Left kidney (tissue), 8 donors: ENCODE measurements at places on chromosomes 2 and 18. TPM values are rescaled to one million over a fixed set of nuclear protein-coding genes. Genes with fewer than 3 reads are reported as not detected.

DNA sequence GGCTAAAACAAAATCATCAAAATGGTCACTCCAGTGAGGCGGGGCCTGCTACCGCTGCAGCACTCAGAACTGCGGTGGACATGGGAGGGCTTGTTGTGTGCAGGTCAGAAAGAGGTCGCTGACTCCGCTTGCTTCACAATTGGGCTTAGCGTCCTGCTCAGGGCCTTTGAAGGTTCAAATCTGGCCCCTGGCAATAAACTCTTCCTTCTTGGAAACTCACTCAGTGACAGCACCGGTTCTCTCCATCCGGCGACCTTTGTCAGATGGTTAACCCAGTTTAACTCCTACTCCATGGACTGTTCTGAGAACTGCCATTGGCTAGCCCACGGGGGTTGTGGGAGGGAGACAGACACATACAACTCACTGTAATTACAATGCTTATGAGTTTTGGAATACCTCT lies 29.0 kb upstream of the LAPTM4A start:
- DNase-seq = no peak

GRCh38 chr2:10527585-10527984 lies 79.5 kb upstream of the ODC1 start:
- DNase-seq = no peak

DNA sequence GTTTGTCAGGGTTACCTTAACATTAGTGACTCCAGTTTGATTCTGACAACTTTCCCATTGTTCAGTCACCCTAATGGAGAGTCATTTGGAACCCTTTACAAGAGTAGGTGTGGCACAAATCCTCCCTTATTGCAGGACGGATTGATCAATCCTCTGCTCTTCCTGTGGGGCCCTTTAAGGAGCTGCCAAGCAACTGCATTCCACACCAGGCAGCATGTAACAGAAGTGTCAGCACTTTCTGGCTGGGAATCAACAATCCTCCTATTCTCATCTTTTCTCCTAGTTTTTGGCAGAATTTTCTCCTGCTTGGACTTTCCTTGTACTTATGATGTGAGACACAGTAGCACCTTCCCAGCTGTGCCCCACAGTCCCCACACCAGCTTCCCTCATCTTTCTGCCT lies 177.8 kb downstream of the ST6GAL2 start:
- DNase-seq = no peak

GRCh38 chr2:70347831-70348230 lies 46.0 kb upstream of the FAM136A start:
- no peak for DNase-seq

- DNase-seq = peak; percentile 56
These were observed 54.5 kb upstream of the AFF3 start for GRCh38 chr2:100196786-100197494.

DNA sequence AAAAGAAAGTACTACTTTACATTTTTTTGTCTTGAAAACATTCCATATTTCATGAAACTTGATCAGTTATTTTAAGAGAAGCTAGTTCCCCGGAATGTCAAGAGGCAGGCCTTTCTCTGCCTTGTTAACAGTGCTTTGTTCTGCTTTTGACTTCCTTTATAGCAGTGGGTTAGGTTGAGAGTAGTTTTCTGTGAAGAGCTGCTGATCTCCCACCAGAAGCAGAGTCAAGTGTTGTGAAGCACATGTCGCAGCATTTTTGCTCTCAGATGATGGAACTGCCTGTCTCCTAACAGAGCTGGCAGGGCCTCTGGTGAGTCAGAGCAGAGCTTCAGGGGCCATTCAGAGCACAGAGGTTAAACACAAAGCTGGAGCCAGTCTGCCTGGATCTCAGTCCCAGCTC lies 871.8 kb downstream of the SLC4A3 start:
- DNase-seq = no peak

GRCh38 chr18:70385474-70385873 lies 96.6 kb downstream of the SOCS6 start:
- no peak for DNase-seq

GRCh38 chr2:128505150-128505490 lies 186.5 kb upstream of the HS6ST1 start:
- DNase-seq = no peak

DNA sequence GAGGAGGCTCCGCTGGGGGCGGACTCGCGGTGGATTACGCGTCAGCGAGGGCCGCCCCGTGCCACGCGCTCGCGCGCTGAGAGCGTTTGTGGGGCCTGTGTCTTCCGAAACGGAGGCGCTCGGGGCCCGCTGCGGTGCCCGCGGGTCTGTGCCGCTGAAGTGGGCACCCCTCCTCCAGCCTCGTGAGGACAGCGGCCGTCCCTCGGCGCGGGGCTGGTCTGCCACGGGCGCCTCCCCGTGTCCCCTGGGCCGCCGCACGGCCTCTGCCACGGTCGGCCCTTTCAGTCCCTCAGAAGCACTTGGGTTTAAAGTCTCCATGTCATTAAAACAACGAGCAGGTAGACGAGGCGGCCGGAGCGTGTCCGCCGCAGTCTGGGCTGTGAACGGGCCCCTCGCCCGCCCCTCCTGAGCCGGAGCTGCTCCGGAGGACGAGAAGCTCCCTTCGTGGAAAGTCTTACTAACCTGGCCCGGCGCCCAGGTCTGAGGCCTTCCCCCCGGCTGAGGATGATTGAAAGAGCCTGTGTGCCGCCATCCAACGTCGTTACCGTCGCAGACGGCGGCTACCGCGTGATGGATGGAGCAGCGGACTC lies 97.6 kb downstream of the NFATC1 start:
- DNase-seq = no peak

- DNase-seq = peak; percentile 18
These were observed 429.4 kb upstream of the TRIB2 start for GRCh38 chr2:12287220-12287751.

DNA sequence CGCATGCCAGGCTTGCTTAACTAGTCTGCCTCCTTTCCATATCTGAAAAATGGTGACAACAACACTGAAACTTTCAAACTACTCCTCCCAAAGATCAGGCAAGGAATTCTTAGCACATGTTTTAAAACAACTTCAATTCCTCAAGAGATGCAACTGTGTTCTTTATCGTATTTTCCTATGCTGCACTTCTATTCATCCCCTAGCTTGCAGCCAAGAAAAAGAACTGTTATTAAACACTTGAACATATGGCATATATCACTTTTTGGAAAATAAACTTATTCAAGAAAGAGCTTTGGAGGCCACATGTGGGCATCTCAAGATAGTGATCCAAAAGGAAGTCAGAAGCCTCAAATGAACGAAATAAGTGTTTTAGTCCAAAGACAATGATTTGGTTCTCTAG lies 75.6 kb upstream of the STAM2 start:
- no peak for DNase-seq

- DNase-seq = peak; percentile 71
These were observed 441.8 kb downstream of the ZEB2 start for GRCh38 chr2:144078106-144078505.

- no peak for DNase-seq
These were observed 269.6 kb downstream of the ARHGAP15 start for GRCh38 chr2:143398781-143399180.

- DNase-seq = no peak
These were observed 23.5 kb downstream of the MIB1 start for GRCh38 chr18:21763846-21764646.

GRCh38 chr2:83365476-83365875 lies 1093.6 kb downstream of the SUCLG1 start:
- DNase-seq = no peak

GRCh38 chr18:69980982-69981804 lies 33.5 kb upstream of the CD226 start:
- no peak for DNase-seq

GRCh38 chr18:57311472-57311871 lies 40.9 kb upstream of the ST8SIA3 start:
- no peak for DNase-seq

DNA sequence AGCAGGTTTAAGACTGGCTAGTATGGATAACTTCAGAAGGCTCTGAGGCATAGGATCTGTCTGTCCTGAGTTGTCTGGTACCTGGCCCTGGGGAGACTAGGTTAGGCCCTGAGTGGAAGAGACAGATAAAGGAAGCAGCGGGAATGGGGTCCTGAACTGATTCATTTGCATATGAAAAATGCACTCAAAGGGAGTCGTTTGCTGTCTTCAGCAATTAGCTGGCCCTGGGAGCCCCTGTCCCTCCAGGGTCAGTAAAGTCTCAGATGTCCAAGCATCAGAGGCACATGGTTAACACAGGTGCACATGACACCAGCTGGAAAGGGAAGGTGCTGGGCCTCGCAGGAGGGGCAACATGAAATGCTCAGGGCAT lies 172.4 kb downstream of the ACOXL start:
- DNase-seq = no peak

DNA sequence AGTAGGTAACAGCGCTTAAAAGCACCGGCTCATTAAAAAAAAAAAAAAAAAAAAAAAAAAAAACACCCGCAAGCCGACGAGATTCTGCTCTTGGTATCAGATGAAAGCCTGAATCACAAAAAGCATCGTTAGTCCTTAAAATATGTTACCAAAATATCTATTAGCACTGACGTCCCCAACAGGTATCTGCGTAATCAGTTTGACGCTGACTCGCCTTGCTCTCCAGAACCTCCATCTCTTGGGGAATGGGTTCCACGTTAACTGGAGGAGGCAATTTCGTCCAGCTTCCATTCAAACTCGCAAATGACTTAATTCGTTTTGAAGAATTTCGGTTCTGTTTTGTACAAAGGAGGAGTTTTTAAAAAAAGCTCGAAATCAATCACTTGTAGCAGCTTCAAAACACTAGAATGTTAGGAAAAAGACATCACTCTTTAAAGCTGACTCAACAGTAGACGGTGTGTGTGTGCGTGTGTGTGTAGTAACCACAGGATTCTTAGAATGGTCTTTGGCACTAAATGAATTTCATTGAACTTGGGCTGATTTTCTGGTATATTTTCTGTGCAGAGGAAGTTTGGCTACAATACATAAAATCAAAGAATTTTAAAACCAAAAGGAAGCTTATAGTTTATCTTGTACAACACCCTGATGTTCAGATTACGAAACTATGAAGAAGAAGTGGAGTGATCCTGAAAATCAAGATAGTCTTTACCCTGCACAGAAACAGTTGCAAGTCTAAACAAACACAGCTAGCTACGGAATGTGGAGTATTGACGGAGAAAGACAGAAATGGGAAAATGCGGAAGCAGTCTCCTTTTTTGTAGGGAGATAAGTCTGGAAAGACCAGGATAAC lies 1.1 kb upstream of the PGAP1 start:
- DNase-seq = peak; percentile 28

DNA sequence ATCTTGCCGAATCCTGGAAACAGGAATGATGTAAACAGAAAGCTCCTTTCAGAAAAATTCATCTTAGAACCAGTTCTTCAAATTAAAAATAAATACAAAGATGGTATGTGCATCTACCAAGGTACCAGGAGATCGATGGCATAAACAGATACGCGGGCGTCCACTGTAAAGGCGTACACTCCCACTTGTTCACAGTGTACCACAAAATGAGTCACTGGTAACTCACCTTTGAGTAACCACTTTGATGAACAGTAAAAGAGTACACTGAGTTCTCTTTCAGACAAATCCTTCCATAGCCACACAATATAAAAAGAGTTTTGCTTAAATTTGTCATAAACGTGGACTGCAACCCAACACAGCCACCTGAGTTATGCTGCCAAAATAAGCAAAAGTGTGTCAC lies 128.3 kb downstream of the DNER start:
- no peak for DNase-seq

DNA sequence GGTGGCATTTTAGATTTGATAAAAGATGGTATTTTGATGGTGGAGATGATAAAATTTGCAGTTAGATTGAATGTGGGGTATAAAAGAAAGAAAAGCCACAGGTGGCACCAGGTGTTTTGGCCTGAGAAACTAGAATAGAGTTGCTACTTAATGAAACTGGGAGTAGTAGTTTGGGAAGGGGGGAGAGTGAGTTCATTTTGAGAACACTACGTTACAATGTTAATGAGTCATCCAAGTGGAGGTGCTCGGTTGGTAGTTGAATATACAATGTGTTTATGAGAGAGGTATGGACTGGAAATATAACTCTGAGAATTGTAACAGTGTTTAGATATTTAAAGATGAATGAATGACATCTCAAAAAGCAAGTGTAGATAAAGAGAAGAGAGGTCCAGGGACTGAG lies 26.4 kb downstream of the EPG5 start:
- DNase-seq = no peak

DNA sequence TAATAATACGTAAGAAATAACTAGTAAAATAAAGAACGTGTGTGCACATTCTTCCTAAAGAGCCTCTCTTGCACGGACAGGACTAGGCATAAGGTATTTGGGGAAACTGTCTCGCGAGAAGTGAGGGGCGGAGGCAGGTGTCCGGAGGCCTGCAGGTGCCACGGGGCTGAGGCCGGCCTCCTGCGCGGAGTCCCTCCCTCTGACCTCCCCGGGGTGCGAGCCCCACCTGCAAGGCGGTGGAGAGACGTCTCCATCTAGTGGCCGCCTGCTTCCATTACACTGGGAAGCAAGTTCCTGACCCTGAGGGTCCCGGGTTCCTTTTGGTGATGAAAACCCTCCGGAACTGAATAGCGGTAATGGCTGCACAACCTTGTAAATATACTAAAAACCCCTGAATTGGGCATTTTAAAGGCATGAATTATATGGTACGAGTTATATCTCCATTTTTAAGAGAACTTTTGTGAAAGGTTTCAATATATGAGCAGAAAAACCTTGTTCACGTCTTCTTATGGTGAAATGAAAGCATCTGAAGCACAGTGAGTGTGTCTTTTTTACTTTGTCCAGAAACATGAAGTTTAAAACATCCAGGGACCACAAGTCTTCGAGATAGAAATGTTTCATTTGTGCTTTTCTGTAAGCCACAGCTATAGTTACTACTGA lies 35.5 kb upstream of the CTDP1 start:
- peak; percentile 32 for DNase-seq

- DNase-seq = no peak
These were observed 312.4 kb downstream of the METTL4 start for GRCh38 chr18:2258954-2259353.

DNA sequence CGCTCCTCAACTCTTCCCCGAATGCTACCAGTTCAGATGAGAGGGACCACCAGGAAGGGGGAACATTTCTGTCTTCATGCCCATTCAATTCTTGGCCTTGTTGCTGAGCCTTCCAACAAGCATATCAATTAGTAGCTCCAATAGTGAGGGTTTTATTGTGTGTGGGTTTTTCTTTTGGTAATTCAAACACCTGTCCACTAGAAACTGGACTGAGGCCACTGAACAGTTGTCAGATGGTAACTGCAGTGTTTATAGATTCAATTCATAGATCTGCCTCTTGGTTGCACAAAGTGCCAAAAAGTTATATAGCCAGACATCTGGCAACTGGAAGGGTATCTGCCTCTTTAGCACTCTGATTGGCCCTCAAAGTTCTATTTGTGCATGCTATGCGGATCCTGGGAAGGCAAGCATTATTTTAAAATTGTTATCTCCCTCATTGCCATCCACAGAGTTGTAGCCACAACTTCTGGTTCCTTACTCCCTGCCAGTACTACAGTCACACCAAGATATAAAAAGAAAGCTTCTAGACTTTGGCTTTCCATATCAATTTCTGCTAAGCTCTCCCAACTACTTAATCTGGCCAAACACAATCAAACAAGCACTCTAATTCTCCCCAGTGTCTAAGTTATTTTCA lies 83.3 kb upstream of the ZNF521 start:
- DNase-seq = no peak

- no peak for DNase-seq
These were observed 89.6 kb downstream of the MTCL1 start for GRCh38 chr18:8794934-8795280.

Gene SLC19A3
- 10.7 TPM for polyA plus RNA-seq

Gene FOXI3
- polyA plus RNA-seq = 0.22 TPM

Gene RIT2
- polyA plus RNA-seq = 0.13 TPM

Gene CFC1
- not detected for polyA plus RNA-seq

Gene PPP1R1C
- polyA plus RNA-seq = 3.5 TPM

Gene DUSP2
- 2.4 TPM for polyA plus RNA-seq

Gene KCNK3
- polyA plus RNA-seq = 1.1 TPM

Gene CHPF
- polyA plus RNA-seq = 20.3 TPM

Gene CD8A
- 0.25 TPM for polyA plus RNA-seq

Gene SGPP2
- polyA plus RNA-seq = 17.4 TPM

Gene KCMF1
- polyA plus RNA-seq = 56.8 TPM

Gene CRYGD
- not detected for polyA plus RNA-seq

Gene BCL11A
- 15.1 TPM for polyA plus RNA-seq
